Activated CD8-positive, alpha-beta T cell treated with anti-CD3 and anti-CD28 coated beads, Interleukin-2, amount 10 ng/mL, durations not matched to agents 7 days and 5 days (primary cell): ENCODE measurements at places on chromosomes 3 and 15. TPM values are rescaled to one million over a fixed set of nuclear protein-coding genes. Genes with fewer than 3 reads are reported as not detected.

- peaks cover 30% of the 10 kb centered on the region for H3K4me1 ChIP-seq
- no peak for DNase-seq
- no peak overlapping the region for H3K4me3 ChIP-seq
- no peaks in the 10 kb centered on the region for H3K27me3 ChIP-seq
- peak overlapping the region; percentile 22 for H3K27ac ChIP-seq
Observed at GRCh38 chr3:16266714-16267113, 1.7 kb downstream of the OXNAD1 start.

DNA sequence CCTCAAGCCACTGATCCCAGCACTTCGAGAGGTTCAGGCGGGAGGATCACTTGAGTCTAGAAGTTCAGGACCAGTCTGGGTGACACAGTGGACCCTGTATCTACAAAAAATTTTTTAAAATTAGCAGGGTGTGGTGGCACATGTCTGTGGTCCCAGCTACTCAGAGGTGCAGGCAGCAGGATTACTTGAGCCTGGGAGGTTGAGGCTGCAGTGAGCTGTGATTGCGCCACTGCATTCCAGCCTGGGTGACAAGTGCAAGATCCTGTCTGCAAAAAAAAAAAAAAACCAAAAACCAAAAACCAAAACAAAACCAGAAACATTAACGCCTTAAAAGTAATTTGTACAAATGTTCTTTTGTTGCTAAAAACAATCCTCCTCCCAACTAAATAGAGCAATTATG lies 27.9 kb upstream of the SLC12A8 start:
- H3K36me3 ChIP-seq: peaks cover 26% of the 10 kb centered on the region
- peaks cover 4% of the 10 kb centered on the region for H3K4me1 ChIP-seq
- no peaks in the 10 kb centered on the region for H3K27me3 ChIP-seq
- no peak overlapping the region for H3K4me3 ChIP-seq
- no peak overlapping the region for H3K27ac ChIP-seq

GRCh38 chr15:100221471-100222348 lies 120.1 kb downstream of the ADAMTS17 start:
- no peaks in the 10 kb centered on the region for H3K36me3 ChIP-seq
- no peaks in the 10 kb centered on the region for H3K27me3 ChIP-seq
- no peak for DNase-seq
- H3K27ac ChIP-seq: no peak overlapping the region
- no peak overlapping the region for H3K4me3 ChIP-seq

- no peak for DNase-seq
- H3K36me3 ChIP-seq: no peaks in the 10 kb centered on the region
- no peak overlapping the region for H3K4me3 ChIP-seq
- peaks cover 18% of the 10 kb centered on the region for H3K27me3 ChIP-seq
- H3K4me1 ChIP-seq: peaks cover 9% of the 10 kb centered on the region
Observed at GRCh38 chr15:66891776-66892175, 173.6 kb upstream of the SMAD3 start.

- H3K36me3 ChIP-seq: peaks cover 11% of the 10 kb centered on the region
- peaks cover 37% of the 10 kb centered on the region for H3K4me1 ChIP-seq
- H3K27me3 ChIP-seq: peaks cover 9% of the 10 kb centered on the region
- peak overlapping the region; percentile 95 for H3K27ac ChIP-seq
- peak overlapping the region; percentile 97 for H3K4me3 ChIP-seq
- peak; percentile 47 for DNase-seq
Observed at GRCh38 chr15:68054628-68055223, 611 bp downstream of the PIAS1 start.

DNA sequence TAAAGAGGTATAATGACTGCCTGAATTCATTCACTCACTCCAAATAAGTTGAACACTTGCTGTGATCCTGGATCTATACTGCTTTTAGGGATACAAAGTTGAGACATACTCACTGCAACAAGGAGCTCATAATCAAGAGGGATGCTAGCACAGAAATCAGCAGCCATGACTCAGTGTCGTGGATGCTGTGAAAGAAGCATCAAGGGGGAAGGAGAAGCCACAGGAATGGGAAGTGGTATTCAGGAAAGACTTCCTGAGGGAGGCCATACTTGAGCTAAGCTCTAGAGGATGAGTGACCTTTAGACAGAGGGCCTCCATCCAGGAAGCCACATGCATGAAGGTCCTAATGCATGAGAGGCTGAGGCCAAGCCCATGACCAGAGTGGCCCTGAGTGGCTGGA lies 245.7 kb upstream of the RORA start:
- H3K36me3 ChIP-seq: no peaks in the 10 kb centered on the region
- H3K27me3 ChIP-seq: peaks cover 2% of the 10 kb centered on the region
- H3K4me3 ChIP-seq: no peak overlapping the region

GRCh38 chr15:99324082-99324620 lies 72.9 kb downstream of the LRRC28 start:
- H3K4me1 ChIP-seq: peaks cover 7% of the 10 kb centered on the region
- H3K27ac ChIP-seq: no peak overlapping the region
- no peaks in the 10 kb centered on the region for H3K27me3 ChIP-seq

GRCh38 chr3:42906070-42906847 lies at the start of gene ZNF662:
Gene ZNF662 (plus strand): TSS chr3:42906142. CDS start chr3:42908115, 1,973 bp downstream.
- H3K27ac ChIP-seq: no peak within 1 kb of the TSS
- DNase-seq: no peak
- H3K4me3 ChIP-seq: peak within 1 kb of the TSS; percentile 63
- peaks cover 15% of the 10 kb centered on the region for H3K36me3 ChIP-seq
- peaks cover 14% of the 10 kb centered on the region for H3K4me1 ChIP-seq

- H3K27me3 ChIP-seq: peaks cover 18% of the 10 kb centered on the region
- H3K4me1 ChIP-seq: peaks cover 7% of the 10 kb centered on the region
- no peak overlapping the region for H3K4me3 ChIP-seq
- H3K27ac ChIP-seq: no peak overlapping the region
- DNase-seq: peak; percentile 84
Observed at GRCh38 chr3:50525987-50526386, 22.6 kb upstream of the CACNA2D2 start.

DNA sequence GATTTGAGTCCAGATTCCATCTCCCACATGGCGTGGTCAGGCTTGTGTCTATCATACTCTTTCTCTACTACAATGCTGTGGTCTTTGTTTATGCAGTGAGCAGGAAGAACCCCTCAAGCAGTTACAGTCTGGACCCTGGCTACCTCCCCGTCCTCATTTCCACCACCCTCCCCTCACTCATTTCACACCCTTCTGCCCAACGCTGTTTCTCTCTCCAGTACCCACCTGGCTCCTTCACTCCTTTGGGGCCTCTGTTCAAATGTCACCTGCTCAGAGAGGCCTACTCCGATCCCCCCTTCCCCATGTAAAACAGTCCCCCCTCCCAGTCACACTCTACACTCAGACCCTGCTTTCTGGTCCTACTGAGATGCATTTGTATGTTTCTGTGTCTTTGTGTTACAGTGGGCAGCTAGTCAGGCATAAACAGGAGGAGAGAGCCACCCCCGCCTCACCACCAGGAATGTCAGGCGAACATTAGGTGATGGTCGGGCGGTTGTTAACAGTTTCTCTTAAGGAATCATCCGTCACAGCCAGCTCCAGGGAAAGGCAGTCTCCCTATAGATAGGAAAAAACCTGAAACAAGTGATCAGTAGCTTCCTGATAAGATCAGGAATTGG lies 53.7 kb upstream of the CA12 start:
- H3K27me3 ChIP-seq: no peaks in the 10 kb centered on the region
- H3K4me1 ChIP-seq: peaks cover 18% of the 10 kb centered on the region
- H3K36me3 ChIP-seq: peaks cover 2% of the 10 kb centered on the region
- DNase-seq: no peak
- no peak overlapping the region for H3K27ac ChIP-seq

DNA sequence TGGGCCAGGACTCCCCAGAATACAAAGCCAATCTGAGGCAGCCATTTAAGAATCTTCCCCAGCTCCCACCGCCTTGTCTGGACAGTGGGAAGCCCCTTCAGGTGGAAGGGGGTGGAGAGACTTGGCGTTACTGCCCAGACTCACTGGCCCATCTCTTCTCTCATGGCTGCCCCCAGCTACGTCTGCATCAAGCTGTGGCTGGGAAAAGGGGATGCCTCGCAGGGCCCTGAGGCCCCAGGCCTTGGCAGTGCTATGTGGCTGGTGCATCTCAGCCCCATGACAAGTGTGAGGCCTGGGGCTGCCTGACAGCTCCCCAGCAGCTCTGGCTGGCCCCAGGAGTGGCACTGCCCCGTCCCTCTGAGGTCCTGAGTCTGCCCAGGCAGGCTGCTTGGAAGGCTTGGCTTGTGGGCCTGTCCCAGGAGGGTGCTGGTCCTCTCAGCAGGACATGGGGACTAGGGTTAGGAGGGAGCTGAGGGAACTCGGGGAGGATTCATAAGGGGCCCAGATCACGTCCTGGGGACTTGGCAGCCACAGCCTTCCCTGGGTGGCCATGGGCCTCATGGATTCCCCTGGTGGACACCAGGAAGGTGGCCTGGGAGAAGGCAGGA lies 20.2 kb upstream of the SLC41A3 start:
- no peaks in the 10 kb centered on the region for H3K27me3 ChIP-seq
- H3K4me3 ChIP-seq: no peak overlapping the region
- DNase-seq: no peak
- no peaks in the 10 kb centered on the region for H3K4me1 ChIP-seq

- no peak for DNase-seq
- H3K4me1 ChIP-seq: no peaks in the 10 kb centered on the region
- no peaks in the 10 kb centered on the region for H3K27me3 ChIP-seq
- H3K36me3 ChIP-seq: no peaks in the 10 kb centered on the region
- H3K4me3 ChIP-seq: no peak overlapping the region
Observed at GRCh38 chr3:20914310-20914709, 728.3 kb upstream of the SGO1 start.

- no peak overlapping the region for H3K27ac ChIP-seq
- peak; percentile 42 for DNase-seq
- peaks cover 3% of the 10 kb centered on the region for H3K4me1 ChIP-seq
- peaks cover 13% of the 10 kb centered on the region for H3K27me3 ChIP-seq
- H3K36me3 ChIP-seq: no peaks in the 10 kb centered on the region
Observed at GRCh38 chr15:66115568-66116206, 137.9 kb downstream of the MEGF11 start.

- H3K4me3 ChIP-seq: no peak overlapping the region
- H3K4me1 ChIP-seq: no peaks in the 10 kb centered on the region
- no peaks in the 10 kb centered on the region for H3K36me3 ChIP-seq
- H3K27ac ChIP-seq: no peak overlapping the region
- H3K27me3 ChIP-seq: peaks cover 2% of the 10 kb centered on the region
Observed at GRCh38 chr3:66093981-66094380, 55.3 kb upstream of the MAGI1 start.

DNA sequence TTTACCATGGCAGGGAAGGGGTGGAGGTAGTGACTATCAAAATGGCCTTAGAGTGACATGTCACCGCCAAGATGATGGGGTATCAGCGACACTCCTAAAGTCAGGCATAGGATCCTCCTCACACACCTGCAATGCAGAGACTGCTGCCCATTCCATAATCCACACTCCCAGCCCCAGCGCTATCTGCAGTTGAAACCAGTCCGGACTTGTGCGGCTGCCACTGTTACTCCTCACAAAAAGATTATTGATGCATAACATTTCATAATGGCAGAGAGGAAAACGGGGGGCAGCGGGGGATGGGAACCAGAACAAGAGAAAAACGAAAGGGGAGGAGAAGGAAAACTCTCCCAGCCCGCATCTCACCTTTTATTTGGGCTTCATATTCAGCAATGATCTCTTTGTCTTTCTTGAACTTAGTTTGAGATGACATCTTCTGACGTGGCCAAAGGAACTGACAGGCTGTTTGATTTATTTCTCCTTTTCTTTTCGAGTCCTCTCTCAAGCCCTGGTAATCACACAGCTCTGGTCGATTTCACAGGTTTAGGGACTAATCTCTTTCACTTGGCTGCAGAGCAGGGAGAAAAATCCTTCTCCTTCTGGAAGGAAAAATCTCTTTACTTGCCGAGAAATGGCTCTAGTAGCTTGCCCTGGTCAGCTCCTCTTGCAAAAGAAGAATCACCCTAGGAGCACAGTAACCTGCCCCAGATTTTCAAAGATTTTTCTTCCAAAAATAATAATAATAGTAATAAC lies 749 bp downstream of the SRGAP3 start:
- H3K27ac ChIP-seq: peak overlapping the region; percentile 40
- H3K27me3 ChIP-seq: peaks cover 22% of the 10 kb centered on the region
- H3K36me3 ChIP-seq: no peaks in the 10 kb centered on the region
- DNase-seq: no peak
- peaks cover 38% of the 10 kb centered on the region for H3K4me1 ChIP-seq
- peak overlapping the region; percentile 82 for H3K4me3 ChIP-seq

DNA sequence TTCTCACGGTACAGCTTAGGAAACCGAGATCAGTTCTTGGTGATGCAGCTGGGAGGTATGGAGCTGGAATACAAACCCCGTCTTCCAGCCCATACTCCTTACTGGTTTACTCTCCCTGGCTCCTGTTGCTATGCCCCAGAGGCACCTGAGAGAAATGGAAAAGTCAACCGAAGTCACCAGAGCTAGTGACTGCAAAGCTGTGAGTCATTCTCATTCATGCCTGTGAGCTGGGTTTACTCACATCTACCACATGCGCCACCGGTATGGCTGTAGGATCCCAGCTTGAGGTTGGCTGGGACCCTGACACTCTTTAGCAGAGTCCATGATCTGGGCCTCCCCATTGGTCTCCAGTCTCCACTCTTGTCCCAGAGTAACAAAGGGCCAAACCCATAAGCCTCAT lies 111.5 kb upstream of the ETV5 start:
- H3K36me3 ChIP-seq: no peaks in the 10 kb centered on the region
- no peak overlapping the region for H3K4me3 ChIP-seq
- H3K27me3 ChIP-seq: peaks cover 25% of the 10 kb centered on the region
- no peak for DNase-seq
- H3K4me1 ChIP-seq: peaks cover 20% of the 10 kb centered on the region

GRCh38 chr3:135997554-135998320 lies 32.2 kb downstream of the PPP2R3A start:
- no peaks in the 10 kb centered on the region for H3K36me3 ChIP-seq
- peaks cover 3% of the 10 kb centered on the region for H3K27me3 ChIP-seq
- no peaks in the 10 kb centered on the region for H3K4me1 ChIP-seq
- H3K4me3 ChIP-seq: no peak overlapping the region
- no peak overlapping the region for H3K27ac ChIP-seq

DNA sequence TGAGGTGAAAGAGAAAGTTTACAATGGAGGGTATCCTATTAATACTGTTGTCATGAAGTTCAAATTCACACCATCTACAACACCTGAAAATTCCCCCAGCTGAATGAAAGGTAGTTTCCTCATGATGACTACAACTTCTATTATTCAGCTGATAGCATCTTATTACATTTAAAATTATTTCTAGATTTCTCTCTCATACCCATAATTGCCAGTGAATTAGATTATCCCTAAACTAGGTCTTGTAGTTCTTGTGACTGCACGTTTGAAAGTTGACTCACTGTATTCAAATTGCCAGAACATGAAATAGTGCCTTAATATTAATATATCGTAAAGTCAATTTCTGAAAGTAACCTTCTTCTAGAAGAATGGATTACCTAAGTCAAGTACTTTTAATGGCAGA lies 82.4 kb downstream of the FBXL22 start:
- H3K36me3 ChIP-seq: peaks cover 46% of the 10 kb centered on the region
- H3K27ac ChIP-seq: no peak overlapping the region
- no peak overlapping the region for H3K4me3 ChIP-seq
- no peaks in the 10 kb centered on the region for H3K27me3 ChIP-seq
- no peaks in the 10 kb centered on the region for H3K4me1 ChIP-seq
- DNase-seq: no peak

The APEH gene
- 179 TPM for total RNA-seq

The CAPN3 gene
- total RNA-seq: 2.9 TPM

The MASP1 gene
- not detected for total RNA-seq

The LAMB2 gene
- total RNA-seq: not detected

The POPDC2 gene
- total RNA-seq: 3.3 TPM

The SCN11A gene
- not detected for total RNA-seq

The SPTBN5 gene
- total RNA-seq: 0.16 TPM

The BCL6 gene
- 12.6 TPM for total RNA-seq

The MORC1 gene
- not detected for total RNA-seq

The SLC9C1 gene
- total RNA-seq: not detected
